ENCODE measurements at places on chromosomes 4 and X. TPM values are rescaled to one million over a fixed set of nuclear protein-coding genes. Genes with fewer than 3 reads are reported as not detected.

SPARCL1 gene
- 354 TPM for total RNA-seq

DNA sequence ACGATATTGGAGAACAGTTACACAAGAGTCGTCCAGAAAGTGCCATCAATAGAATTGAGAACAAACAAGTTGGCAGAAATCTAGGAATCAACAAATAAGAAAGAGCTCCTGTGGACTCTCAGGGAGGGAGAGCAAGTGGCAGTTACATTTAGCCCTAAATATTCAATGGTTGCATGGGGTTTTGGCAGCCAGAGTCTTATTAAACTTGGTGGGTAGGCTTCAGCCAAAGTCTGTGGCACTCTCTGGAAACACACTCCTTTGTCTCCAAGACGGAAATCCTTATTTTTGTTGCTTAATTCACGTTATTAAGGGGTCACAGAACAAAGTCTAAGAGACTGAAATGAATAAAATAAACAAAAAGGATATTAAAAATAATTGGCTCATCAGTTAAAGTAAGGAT lies 742.2 kb upstream of the ATOH1 start:
- no peak for DNase-seq

NDST4 gene
- total RNA-seq = not detected

GRCh38 chrX:20300822-20301221 lies 34.1 kb upstream of the RPS6KA3 start:
- no peak for DNase-seq

MAGED4 gene
- total RNA-seq = 1.1 TPM

DNA sequence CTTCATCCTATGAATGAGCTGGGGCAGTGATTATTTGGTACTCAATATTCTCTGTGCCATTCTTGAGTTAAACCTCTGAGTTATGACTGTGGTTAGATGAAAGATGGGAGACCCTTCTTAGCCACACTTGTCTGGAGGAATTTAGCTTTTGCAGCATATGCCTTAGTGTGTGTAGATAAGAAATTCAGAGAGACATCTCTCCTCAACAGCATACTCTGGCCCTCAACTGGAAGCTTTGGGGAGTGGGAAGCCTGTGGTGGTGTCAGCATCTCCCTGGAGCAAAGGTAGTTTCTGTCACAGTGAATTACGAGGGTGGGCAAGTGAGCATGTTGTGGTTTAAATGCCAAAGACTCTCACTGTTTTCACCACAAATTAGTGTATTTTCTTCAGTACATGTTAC lies 58.7 kb downstream of the UGT2A3 start:
- no peak for DNase-seq

NUDT11 gene
- 0.10 TPM for total RNA-seq

GRCh38 chr4:40427128-40427527 lies 92.0 kb downstream of the CHRNA9 start:
- no peak for DNase-seq

GRCh38 chrX:55109306-55109705 lies 20.5 kb downstream of the PAGE2 start:
- no peak for DNase-seq

- no peak for DNase-seq
Observed at GRCh38 chr4:158371158-158371557, 150.5 kb upstream of the RXFP1 start.

PF4V1 gene
- not detected for total RNA-seq

GRCh38 chr4:53674903-53675302 lies 83.6 kb upstream of the LNX1 start:
- no peak for DNase-seq

GRCh38 chr4:94758700-94759399 lies 1.1 kb downstream of the BMPR1B start:
- DNase-seq = no peak

All from left ventricle myocardium superior (tissue), 1 donor.